ENCODE measurements at places on chromosomes 2 and 18.

- no peak for DNase-seq
These were observed 60.1 kb upstream of the ROCK2 start for GRCh38 chr2:11404376-11405073.

DNA sequence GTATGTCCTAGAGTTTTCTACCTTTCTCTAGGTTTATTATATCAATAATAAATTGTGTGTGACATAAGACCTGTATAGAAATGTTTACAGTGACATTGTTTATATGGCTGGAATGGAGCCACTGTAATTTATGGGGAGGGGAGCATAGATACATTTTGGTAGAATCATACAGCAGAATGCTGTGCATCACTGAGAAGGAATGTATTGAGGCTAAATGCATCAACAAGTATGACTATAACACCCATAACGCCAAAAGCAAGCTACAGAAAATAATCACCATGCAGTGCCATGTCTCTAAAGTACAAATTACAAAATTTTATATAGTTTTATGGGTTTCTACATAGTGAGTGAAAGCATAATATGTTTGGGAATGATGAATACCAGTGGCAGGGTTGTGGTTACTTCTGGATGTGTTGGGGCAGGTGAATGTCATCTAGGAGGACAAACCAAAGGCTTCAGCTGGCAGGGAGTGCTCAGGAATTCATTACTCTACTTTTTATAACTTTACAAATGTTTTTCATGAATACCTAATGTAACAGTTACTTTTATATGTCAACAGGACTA lies 226.0 kb upstream of the NETO1 start:
- no peak for DNase-seq

- no peak for DNase-seq
These were observed 133.3 kb upstream of the SERTAD2 start for GRCh38 chr2:64787019-64787365.

GRCh38 chr2:128362889-128363228 lies 44.2 kb upstream of the HS6ST1 start:
- no peak for DNase-seq

DNA sequence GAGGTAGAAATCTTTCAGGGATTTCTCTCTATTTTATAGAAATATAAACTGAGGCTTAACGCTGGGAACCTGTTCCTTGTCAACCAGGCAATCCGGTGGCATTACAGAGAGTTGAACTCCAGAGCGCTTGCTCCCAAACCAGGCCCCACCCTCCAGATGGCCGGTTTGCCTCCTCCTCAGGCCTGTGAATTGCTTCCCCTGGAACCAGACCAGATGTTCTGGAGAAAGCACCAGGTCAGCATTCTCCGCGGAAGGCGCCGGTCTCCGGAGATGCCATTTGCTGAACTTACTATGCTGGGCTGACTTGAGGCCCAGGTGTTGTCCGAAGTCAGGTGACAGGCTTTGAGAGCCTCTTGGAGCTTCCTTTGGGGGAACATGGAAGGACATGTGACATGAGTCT lies 17.2 kb downstream of the TNP1 start:
- DNase-seq: no peak
